KBM-7 (cell line): ENCODE measurements at places on chromosomes 3 and 15.
A peak's percentile ranks its signal among the peaks of the same experiment; 100 is the strongest.

- no peak for DNase-seq
These were observed 233.5 kb upstream of the PROK2 start for GRCh38 chr3:72018343-72018984.

GRCh38 chr3:189557824-189558223 is 73.4 kb upstream of the TP63 start:
- no peak for DNase-seq

- DNase-seq: no peak
These were observed 911 bp downstream of the APBA2 start for GRCh38 chr15:28886431-28887338.

DNA sequence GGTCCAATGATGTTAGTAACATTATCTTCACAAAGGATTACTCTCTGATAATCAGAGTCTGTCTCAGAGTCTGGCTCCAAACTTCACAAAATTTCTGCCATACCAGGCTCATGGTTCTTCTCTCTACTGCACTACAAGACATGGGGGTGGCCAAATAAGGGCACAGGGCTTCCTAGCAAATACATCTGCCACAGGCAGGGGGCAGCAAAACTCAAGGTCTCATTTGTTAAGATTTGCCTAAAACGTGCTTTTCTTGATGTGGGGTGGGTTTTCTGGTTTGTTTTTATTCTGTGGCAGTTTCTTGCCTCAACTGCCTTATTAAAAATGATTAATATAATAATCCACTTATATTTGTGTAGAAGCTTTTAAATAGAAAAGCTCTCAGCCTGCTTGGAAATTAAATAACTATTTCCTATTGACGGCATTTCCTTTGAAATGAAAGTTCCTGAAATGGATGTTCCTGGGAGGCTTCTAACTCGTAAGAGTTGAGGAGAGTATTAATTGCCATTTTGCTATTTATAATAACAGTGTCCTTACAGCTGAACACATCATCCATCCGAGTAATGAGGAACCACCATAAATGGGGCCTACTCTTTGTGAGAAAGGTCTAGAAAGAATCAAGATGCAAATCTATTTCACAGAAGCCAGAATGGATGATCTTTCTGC is 53.8 kb downstream of the SST start:
- DNase-seq: peak; percentile 69

DNA sequence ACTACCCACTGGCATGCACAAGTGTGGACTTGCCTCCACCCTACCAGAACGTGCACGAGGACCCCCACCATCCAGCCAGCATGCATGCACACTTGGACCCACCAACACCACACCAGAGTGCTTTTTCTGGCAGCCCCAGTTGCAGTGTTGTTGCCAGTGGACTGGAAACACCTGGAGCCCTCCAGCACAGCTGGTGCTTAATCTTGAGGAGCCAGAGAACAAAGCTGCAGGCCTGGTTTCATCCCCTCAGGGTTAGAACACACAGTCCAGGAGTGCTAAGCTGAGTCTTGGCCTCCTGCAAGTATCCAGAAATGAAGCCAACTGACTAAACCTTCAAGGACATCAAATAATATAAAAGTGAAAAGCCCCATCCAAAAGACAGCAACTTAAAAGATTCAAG is 888.0 kb downstream of the NTRK3 start:
- no peak for DNase-seq

GRCh38 chr15:81573098-81573746 is 199.2 kb upstream of the TMC3 start:
- no peak for DNase-seq
